ENCODE measurements at places on chromosomes 12 and 14.

- DNase-seq = no peak
Measured at GRCh38 chr14:57933349-57933748, 67.5 kb upstream of the SLC35F4 start.

DNA sequence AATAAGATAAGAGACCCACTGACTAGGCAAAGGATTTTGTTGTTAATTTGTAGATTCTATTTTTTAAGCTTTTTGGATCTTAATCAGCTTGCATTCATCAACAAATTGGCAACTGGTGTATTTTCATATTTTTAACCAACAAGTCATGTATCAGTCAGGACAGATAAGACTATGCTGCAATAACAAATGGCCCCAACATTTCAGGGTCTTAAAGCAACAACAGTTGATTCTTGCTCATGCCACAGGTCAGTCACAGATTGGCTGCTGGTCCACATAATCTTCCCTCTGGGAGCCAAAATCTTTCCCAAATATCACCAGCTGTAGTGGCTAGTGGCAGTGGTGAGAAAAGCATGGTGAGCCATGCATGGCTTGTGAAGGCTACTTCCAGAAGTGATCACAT lies 21.9 kb upstream of the SERPINA12 start:
- no peak for DNase-seq

DNA sequence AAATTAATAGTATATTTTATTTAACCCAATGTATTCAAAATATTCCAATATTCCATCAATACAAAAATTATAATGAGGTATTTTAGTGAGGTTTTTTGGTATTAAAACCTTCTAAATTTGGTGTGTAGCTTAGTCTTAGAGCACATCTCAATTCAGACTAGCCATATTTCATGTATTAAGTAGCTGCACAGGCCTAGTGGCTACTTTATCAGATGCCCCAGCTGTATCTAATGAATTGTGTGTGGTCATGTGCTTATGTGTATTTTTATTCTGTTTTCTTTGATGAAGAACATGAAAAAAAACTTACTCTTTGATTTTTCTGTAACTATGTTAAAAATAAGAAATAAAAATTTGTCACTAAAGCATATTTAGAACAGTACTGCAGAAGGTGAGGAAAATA lies 13.2 kb downstream of the ACTR10 start:
- no peak for DNase-seq

DNA sequence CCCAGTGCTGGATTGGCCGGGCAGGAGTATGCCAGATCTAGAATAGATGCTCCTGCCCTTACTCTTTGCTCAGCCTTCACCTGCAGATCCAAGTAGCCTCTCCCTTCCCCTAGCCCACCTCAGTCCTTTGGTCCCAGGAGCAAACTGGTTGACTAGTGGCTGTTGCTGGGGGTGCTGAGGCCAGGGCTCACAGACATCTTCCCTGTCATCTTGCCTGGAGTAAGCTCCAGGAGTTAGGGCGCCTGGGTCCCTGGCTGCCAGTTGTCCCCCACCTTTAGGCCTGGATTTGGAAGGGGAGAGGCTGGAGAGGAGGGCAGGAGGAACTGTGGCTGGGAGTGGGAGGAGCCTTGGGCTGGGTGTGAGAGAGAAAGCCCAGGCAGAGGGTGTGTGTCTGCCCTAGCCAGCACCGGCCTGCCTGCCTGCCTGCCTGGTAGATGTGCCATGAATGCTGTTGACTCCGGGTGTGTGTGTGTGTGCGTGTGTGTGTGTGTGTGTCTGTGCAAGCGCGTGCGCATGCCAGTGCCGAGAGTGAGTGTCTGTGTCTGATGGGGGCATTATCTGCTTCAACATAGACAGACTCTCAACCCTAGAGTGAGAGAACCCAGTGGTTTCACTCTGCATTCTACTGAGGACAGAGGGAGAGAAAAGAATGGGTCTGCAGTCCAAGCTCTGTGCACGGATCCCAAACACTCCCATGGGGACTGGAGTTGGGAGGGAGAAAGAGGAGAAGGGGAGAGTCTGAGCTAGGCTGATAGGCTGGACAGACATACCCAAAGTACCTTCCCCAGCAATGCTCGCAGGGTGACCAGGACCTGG lies 845 bp upstream of the RARG start:
- no peak for DNase-seq

- DNase-seq = no peak
Measured at GRCh38 chr12:130222519-130223218, 60.4 kb downstream of the FZD10 start.

- DNase-seq = no peak
Measured at GRCh38 chr14:55427439-55427838, 13.0 kb downstream of the TBPL2 start.

- DNase-seq = no peak
Measured at GRCh38 chr14:26525085-26525484, 72.7 kb downstream of the NOVA1 start.

DNA sequence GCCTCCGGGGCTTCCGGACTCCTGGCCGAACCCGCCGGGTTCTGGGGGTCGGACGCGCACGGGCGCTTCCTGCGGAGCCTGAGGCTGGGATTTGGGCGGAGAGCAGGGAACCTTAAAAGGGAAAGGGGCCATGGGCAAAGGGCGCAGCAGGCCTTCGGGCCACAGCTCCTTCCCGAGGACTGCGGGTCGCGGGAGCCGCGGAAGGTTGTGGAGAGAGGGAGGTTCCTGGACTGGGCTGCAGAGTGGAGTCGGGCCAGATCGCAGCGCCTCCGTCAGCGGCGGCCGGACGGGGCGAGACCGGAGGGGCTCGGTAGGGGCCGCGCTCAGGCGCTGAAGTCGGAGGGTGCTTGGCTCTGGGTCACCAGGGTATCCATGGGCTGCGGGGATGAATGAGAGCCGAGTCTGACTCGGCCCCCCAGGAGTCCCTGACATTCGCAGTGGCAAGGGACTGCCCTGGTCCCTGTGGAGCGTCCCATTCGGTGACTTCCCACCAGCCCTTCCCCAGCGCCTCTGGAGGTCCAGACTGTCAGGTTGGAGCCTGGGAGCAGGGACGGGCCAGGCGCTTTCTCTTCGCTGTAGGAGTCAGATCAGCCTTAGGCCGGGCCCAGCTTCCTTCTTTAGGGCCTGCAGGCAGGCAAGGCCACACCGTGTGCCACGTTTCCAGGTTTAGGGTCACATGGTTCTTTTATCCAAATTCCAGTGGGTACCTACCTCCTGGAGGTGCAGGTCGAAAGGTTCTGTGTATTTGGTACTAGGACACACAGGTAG lies 938 bp upstream of the SLC25A29 start:
- DNase-seq = no peak

DNA sequence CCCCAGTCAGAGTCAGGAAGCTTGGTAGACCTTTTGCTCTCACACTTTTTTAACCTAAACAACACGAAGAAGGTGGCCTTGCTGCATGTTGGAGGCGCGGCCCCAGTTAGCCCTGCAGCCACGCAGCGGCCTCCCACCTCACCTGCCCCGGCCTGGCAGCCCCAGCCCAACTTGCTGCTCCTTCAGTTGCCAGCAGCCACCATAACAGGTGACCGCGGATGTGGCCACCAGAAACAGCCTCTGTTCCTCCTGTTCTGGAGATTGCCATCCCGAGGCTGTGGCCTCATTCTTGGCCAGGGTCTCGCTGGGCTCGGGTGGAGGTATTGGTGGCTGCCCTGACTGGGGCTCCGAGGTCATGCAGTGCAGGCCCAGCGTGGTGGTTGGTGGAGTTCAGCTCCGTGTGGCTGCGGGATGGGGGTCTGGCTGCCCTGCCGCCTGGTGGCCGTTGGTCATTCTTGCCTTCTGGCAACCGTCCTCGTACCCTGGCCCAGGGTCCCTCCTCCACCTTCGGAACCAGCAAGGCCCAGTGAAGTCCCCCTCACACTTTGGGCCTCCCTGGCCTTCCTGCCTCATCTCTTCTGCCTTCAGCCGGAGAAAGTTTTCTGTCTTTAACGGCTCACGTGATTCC lies 20.7 kb upstream of the TEX22 start:
- no peak for DNase-seq

- DNase-seq = no peak
Measured at GRCh38 chr14:104696671-104697316, 7.4 kb downstream of the INF2 start.

DNA sequence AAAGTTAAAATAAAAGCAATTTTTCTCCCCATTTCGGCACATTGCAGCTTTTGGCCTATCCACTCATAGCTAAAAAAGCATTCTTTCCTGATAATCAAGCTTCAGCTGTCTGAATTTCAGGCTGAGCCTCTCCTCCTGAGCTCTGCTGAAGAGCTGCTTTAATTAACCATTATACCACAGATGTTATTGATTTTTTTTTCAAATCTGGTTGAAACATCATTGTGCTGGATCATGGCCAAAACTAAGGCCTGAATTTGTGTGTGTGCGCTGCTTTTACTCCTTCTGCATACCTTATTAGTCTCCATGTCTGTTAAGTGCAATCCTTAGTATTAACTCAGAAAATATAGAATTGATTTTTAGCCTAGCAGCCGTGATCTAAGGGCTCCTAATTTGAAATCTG lies 52.3 kb downstream of the MBIP start:
- no peak for DNase-seq

GRCh38 chr14:58978343-58978742 lies 210.1 kb upstream of the DAAM1 start:
- DNase-seq = no peak

DNA sequence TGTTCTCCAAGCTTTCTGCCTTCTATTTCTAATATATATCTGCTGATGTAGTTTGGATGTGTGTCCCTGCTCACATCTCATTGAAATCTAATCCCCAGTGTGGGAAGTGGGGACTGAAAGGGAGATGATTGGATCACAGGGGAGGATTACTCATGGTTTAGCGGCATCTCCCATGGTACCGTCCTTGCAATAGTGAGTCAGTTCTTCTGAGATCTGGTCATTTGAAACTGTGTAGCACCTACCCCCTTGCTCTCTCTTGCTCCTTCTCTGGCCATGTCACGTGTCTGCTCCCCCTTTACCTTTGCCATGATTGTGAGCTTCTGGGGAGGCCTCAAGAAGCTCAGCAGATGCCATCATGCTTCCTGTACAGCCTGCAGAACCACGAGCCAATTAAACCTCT lies 26.2 kb upstream of the ALX1 start:
- DNase-seq = no peak

GRCh38 chr14:72892103-72892878 lies 1.6 kb downstream of the DPF3 start:
- DNase-seq = peak; percentile 8

- no peak for DNase-seq
Measured at GRCh38 chr12:22190-22529, 44.4 kb upstream of the IQSEC3 start.

GRCh38 chr14:97687944-97688630 lies 890.9 kb downstream of the VRK1 start:
- DNase-seq = no peak

DNA sequence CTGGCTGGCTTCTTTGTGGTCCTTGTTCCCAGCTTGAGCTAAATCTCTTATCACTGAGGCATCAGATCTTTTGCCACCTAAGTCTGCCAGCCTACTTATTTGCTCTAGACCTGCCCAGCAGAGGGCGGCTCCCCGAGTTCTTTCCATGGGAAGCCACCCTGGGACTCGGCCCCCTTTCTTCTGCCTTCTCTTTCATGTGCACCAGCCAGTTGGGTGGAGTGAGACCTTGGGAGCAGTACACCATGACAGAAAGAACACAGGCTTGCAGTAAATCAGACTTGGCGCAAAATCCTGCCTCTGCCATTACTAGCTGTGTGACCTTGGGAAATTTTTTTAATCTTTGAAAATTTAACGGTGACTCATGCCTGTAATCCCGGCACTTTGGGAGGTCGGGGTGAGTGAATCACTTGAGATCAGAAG lies 7.4 kb downstream of the SMAGP start:
- no peak for DNase-seq

GRCh38 chr12:83763425-83763824 lies 1076.7 kb downstream of the TMTC2 start:
- DNase-seq = no peak

GRCh38 chr12:14771651-14772137 lies 31.6 kb downstream of the WBP11 start:
- peak; percentile 10 for DNase-seq

GRCh38 chr12:7131502-7131866 lies 1.3 kb downstream of the CLSTN3 start:
- DNase-seq = no peak

DNA sequence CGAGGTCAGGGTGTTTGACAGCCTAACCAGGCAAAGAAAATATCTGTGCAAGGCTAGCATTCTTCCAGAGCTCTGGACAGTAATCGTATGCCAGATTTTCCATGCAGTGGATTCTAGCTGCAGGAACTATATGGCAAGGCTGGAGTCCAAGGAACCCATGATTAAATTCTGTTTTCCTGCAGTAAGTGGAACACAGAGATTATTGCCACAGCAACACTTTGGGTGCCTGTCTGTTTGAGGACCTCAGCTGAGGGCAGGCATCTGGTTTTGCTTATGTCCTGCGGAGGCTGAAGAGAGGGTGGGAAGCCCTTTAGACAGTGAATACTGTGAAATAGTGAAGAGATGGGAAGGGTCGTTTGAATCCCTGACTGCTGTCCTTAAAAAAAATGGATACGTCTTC lies 104.4 kb downstream of the DAD1 start:
- no peak for DNase-seq

GRCh38 chr14:105433161-105433605 lies 13.6 kb downstream of the MTA1 start:
- DNase-seq = no peak

- no peak for DNase-seq
Measured at GRCh38 chr12:31650918-31651317, 8.6 kb upstream of the ETFBKMT start.

- no peak for DNase-seq
Measured at GRCh38 chr14:91329486-91330014, 85.0 kb upstream of the GPR68 start.

DNA sequence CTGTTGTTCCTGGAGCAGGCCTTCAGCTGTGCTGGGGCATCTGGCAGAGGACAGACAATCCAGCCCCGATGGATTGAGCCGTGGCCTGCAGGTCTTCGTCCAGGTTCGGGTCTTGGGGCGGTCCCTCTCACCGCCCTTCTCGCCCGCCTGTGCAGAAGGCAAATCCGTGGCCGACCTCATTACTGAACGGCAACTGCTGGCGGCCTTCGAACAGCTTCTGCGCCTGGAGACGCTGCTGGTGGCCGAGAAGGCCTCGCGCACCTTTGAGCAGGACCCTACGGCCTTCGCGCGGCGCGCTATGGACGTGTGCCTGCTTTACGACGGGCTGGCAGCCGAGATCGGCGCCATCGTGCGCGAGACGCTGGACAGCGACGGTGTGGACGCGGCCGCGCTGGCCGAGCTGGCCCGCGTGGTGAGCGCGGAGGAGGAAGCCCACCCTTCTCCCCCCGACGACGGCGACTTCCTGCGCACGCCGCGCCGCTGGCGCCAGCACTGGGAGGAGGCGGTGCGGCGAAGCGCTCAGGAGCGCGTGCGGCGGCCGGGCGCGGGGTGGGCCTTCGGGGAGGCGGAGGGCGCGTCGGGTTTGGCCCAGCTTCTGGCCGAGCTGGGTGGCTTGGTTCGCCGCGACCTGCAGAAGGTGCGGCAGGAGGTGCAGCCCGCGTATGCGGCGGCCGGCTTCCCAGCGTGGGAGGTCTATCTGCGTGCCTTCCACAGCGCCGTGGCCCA lies 7.6 kb downstream of the EXOC3L4 start:
- no peak for DNase-seq

GRCh38 chr12:4418913-4419312 lies 26.7 kb downstream of the FGF6 start:
- DNase-seq = no peak

GRCh38 chr12:77816196-77816595 lies 14.5 kb upstream of the NAV3 start:
- DNase-seq = no peak

Measured in stimulated activated CD4-positive, alpha-beta T cell treated with anti-CD3 and anti-CD28 coated beads, Interleukin-12 subunit alpha, Interleukin-12 subunit beta, amount 100 ng/mL, for 4 hours (primary cell).